ENCODE measurements at places on chromosomes 5 and 9.

DNA sequence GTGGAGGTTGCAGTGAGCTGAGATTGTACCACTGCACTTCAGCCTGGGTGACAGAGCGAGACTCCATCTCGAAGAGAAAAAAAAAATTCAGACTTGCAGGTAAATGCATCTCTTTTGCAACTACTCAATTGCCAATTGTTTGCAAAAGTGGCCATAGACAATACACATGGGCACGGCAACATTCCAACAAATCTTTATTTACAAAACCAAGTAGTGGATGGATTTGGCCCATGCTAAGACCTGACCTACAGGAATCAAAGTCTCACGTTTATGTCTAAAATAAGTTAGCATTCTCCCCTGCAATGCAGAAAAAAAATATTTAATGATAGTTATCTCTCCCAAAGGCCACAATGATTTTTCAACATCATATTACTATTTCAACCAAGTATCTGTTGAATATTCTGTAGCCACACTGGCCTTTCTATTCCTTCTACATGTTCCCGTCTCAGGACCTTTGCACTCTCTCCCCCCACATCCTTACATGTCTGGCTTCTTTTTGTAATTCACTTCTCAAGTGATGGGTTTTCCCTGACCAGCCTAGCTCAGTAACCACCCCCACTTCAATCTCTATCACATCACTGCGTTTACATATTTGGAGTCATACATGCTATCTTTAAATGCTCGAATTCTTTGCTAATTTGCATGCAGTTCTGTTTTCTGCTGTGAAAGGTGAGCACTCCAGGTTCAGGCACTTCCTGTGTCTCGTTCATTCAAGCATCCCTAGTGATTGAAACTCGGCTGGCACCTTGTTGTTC is 54.2 kb downstream of the FNBP1 start:
- no peak for DNase-seq

- no peak for DNase-seq
Measured at GRCh38 chr5:141680178-141680577, 1.9 kb downstream of the ARAP3 start.

- DNase-seq, result no peak
Measured at GRCh38 chr9:132591751-132592314, 9.4 kb downstream of the BARHL1 start.

GRCh38 chr9:99335280-99335679 is 113.2 kb downstream of the SEC61B start:
- DNase-seq, result no peak

GRCh38 chr5:66859526-66859925 is 263.3 kb downstream of the MAST4 start:
- DNase-seq, result no peak

GRCh38 chr9:136508729-136509500 is 26.1 kb upstream of the SEC16A start:
- DNase-seq, result no peak

GRCh38 chr5:96614110-96614691 is 48.0 kb upstream of the CAST start:
- no peak for DNase-seq

DNA sequence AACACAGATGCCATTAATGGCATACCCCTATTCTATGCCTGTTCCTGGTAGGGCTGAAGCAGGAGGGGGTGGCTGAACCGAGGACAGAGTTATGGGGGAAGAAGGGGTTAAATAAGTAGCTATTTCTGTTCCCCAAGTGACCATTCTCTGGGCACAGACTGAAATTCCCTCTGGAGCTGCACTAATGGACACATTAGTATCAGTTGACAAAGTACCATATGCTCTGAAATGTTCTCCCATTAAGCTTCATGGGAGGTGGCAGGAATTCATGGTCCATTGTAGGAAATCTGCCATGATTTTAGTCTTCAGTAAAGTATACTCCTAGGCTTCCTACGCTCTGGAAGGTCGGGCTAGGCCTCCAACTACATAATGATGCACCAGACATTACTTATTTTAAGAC is 10.5 kb upstream of the FRMPD1 start:
- DNase-seq, result no peak

DNA sequence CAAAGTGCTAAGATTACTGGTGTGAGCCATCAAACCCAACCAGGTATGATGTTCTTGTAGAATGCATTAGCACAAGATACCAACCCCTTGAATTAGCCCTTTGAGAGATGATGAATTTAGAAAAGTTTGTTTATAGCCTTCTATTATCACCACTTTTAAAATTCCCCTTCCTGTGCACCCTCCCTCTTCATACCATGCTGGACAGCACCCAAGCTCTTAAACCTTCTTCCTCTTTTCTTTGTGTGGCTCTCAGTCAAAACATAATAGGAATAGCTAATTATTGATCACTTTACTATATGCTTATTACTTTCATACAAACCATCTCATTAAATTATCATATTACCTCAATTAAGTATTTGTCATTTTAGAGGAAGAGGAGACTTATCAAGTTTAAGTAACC is 87.6 kb upstream of the TMED7 start:
- DNase-seq, result no peak

- no peak for DNase-seq
Measured at GRCh38 chr9:109087795-109088194, 32.0 kb downstream of the TMEM245 start.

DNA sequence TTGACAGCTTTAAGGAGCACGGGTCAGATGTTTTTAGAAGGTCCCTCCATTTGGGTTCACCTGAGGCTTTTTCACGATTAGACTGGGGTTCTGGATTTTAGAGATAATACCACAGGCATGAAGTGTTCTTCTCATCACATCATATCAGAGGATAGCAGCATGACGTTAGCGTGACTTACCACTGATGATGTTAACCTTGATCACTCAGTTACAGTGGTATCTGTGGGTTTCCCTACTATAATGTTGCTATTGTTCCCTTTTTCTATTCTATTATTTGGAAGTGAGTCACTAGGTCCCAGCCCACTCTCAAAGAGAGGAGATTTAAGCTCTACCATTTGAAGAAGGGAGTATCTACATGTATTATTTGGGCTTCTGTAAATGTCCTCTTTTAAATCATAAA is 300.0 kb downstream of the MAST4 start:
- no peak for DNase-seq

- no peak for DNase-seq
Measured at GRCh38 chr9:98142182-98142907, 23.3 kb upstream of the TRIM14 start.

- DNase-seq, result no peak
Measured at GRCh38 chr9:123336449-123336848, 19.5 kb upstream of the CRB2 start.

- no peak for DNase-seq
Measured at GRCh38 chr5:155019601-155020226, 6.2 kb downstream of the KIF4B start.

DNA sequence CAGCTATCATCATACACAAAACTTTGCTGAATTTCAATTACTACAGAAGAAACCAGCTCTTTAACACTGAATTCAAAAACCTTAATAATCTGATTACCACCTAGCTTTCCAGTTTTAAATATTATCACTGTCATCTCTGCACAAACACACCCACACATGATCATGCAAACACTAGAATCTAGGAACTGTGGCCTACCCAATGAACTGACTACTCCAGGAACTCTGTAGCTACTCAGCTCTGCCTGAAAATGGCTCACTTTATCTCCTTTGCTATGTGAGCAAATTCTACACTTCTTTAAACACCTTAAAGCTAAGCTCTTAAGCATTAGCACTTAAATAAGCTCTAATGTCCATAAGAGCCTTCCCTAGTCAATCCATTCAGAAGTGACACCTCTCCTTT is 123.3 kb upstream of the DPYSL3 start:
- no peak for DNase-seq

GRCh38 chr9:99726758-99727157 is 94.9 kb upstream of the NR4A3 start:
- DNase-seq, result no peak

- DNase-seq, result no peak
Measured at GRCh38 chr9:211036-211435, 3.6 kb upstream of the DOCK8 start.

DNA sequence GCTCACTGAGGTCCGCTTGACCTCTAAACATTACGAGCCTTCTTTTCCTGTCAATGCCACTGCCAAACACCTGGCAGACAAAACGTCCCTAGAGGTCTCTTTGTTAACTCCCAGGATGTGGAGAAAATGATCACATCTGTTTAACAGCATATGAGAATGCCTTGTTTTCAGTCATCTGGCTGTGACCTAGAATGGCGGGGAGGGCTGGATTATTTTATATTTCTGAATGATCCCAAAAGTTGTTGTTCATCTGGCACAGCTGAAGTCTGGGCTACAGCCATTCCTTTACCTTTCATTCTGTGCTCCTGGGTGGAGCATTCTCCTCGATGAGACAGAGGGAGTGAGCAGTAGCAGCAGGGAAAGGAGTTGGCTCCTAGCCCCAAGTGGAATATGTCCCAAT is 138.2 kb downstream of the PRDM6 start:
- DNase-seq, result no peak

DNA sequence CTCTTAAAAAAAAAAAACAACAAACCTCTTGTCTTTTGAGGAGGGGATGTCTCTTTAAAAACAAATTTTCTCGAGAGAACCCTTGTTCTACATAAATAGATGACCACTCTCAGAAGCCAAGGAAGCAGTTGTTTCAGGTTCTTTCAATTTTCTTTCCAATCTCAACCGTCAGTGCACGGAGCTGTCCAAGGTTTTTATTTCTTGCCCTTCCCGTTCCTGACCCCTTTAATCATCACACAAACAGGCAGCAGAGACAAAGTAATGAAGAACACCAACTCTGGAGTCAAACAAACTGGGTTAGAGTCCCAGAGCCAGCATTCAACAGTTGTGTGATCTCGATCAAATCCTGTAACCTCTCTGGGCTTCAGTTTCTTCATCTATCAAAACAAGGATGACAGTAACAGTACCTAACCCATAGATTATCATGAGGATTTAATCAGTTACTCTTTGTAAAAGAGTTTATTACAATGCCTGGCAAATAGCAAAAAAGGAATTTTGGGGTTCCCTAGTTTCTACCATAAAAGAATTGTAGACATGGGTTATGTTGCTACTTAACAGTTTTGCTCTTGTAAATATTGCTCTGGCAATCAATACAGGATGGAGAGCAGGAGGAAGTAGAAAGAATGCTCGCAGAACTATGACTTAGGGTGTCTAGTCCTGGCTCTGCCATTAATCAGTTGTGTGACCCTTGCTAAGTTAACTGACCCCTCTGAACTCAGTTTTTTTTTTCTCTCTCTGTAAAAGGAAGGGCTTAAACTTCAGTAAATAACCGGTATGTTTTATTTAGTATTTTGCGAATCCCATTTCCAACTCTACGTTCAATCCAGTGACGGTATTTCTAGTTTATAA is 1.0 kb upstream of the NIM1K start:
- no peak for DNase-seq

- DNase-seq, result no peak
Measured at GRCh38 chr9:16147726-16148125, 594.9 kb downstream of the CCDC171 start.

GRCh38 chr5:100890461-100891008 is 12.5 kb downstream of the ST8SIA4 start:
- DNase-seq, result no peak

- DNase-seq, result no peak
Measured at GRCh38 chr9:69254223-69254622, 70.8 kb upstream of the ENTREP1 start.

GRCh38 chr5:78624011-78624541 is 24.5 kb downstream of the LHFPL2 start:
- no peak for DNase-seq

DNA sequence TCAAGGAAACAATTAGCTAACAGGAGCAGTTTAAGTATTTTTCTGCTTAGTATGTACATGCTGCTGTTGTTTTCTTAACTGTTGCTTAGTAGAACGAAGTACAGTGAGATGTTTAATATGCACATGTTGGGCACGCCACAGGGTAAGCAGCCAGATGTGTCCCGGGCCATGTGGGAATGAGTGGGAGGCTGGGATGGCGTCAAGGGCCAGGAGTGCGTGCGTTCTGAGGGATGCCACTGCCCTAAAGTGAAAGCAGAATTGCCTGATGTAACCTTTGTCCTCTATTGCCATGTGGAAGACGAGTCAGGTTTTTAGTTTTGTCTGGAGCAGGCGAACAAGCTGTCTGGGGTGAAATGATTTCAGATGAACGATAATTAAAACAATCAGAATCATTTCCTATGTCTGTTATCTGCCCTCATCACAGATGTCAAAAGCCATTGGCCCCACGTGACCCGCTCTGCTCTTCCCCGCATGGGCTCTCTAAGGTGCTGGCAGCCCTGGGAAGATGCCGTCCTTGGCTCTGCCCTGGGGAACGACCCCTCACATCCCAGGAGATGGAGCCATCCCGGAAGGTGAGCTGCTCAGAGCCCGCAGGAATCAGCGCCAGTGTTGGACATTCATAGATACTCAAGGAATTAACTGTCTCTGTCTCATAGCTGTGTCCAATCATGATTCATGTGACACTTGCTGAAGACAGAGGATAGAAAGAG is 356.6 kb upstream of the IRX4 start:
- DNase-seq, result no peak

DNA sequence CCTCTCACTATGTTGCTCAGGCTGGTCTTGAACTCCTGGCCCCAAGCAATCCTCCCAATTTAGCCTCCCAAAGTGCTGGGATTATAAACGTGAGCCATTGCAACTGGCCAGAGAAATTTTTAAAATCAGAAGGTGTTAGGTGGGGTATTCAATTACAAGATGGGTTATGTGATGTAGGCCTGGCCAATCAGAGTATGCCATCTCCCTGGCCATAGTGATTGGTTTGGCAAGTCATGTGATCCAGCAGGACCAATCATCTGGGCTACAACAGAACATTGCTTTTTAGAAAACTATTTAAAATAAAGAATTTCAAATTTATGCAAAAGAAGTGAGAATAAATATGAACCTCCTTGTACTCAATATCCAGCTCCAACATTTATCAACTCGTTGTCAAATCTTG is 22.4 kb downstream of the NMRK1 start:
- no peak for DNase-seq

DNA sequence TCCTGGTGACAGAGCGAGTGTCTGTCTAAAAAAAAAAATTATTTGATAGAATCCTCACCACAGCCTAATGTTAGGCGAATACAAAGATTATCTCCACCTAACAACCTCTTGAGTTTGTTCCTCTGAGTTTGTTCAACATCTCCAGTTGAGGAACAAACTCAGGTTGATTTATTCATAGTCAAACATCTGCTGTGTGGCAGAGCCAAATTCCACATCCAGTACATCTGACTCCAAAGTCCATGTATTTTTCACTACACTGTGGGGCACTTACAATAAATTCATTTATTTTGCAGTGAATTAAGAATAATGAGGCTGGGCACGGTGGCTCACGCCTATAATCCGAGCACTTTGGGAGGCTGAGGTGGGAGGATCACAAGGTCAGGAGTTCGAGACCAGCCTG is 53.3 kb downstream of the KIF24 start:
- no peak for DNase-seq

DNA sequence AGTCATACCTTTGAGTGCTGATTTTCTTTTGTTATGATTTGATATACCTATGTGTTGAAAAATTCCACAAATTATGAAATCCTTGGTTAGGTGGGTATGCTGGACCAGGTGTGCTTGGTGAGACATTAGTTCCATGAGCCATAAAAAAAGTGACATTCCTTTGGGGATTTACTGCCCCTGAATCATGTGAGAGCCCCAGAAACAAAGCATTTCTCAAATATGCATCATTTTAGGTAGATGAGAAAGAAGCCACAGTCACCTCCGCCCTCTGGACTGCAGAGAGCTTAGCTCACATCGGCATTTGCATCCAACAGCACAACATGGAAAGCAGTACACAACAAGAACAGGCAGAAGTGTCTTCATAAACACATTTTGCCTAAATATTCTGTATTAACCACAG is 55.3 kb downstream of the DAP start:
- no peak for DNase-seq

- no peak for DNase-seq
Measured at GRCh38 chr5:151810449-151810848, 38.7 kb downstream of the G3BP1 start.

- DNase-seq, result no peak
Measured at GRCh38 chr5:164346785-164347630, 841.6 kb downstream of the MAT2B start.

Measured in activated naive CD4-positive, alpha-beta T cell (primary cell).